ENCODE measurements at places on chromosomes 7 and 10.
A peak's percentile ranks its signal among the peaks of the same experiment; 100 is the strongest.

- no peak for DNase-seq
These were observed 32.5 kb downstream of the ZNF277 start for GRCh38 chr7:112238852-112239610.

GRCh38 chr7:29291723-29292618 is 97.4 kb downstream of the CHN2 start:
- DNase-seq: no peak

GRCh38 chr7:8295638-8296361 is 33.8 kb upstream of the ICA1 start:
- peak; percentile 85 for DNase-seq

- DNase-seq: no peak
These were observed 388.3 kb downstream of the KIF20B start for GRCh38 chr10:90089719-90090118.

GRCh38 chr7:33836797-33837355 is 68.5 kb upstream of the BMPER start:
- DNase-seq: no peak

GRCh38 chr7:106405697-106406141 is 120.9 kb upstream of the NAMPT start:
- DNase-seq: no peak

- DNase-seq: no peak
These were observed 259.5 kb upstream of the CTBP2 start for GRCh38 chr10:125419831-125420230.

DNA sequence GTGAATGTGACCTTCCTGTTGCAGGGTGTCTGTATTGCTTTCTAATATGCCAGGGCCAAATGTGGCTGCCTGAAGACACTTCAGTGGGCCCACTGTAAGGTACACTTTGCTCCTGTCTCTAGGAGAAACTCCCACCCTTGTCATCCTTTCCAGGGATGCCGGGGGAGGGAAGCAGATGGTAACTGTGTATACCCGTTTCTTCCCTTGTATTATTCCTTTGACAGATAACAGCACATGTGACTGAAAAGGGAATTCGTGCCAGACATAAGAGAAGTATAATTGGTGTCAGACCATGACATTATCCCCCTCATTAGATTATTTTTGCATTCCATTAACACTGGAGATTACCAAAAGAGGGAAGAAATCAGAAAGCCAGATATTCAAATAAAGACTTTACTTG is 317.7 kb downstream of the CAMK1D start:
- DNase-seq: no peak

- no peak for DNase-seq
These were observed 1.3 kb downstream of the CTTNBP2 start for GRCh38 chr7:117871778-117872538.

- DNase-seq: no peak
These were observed 3.4 kb downstream of the CRPPA start for GRCh38 chr7:16417906-16418305.

- no peak for DNase-seq
These were observed 55.0 kb downstream of the GNAI1 start for GRCh38 chr7:80189638-80190037.

All from cardiac fibroblast (primary cell).